ELF-1 (cell line): ENCODE measurements at places on chromosomes 4 and X.

DNA sequence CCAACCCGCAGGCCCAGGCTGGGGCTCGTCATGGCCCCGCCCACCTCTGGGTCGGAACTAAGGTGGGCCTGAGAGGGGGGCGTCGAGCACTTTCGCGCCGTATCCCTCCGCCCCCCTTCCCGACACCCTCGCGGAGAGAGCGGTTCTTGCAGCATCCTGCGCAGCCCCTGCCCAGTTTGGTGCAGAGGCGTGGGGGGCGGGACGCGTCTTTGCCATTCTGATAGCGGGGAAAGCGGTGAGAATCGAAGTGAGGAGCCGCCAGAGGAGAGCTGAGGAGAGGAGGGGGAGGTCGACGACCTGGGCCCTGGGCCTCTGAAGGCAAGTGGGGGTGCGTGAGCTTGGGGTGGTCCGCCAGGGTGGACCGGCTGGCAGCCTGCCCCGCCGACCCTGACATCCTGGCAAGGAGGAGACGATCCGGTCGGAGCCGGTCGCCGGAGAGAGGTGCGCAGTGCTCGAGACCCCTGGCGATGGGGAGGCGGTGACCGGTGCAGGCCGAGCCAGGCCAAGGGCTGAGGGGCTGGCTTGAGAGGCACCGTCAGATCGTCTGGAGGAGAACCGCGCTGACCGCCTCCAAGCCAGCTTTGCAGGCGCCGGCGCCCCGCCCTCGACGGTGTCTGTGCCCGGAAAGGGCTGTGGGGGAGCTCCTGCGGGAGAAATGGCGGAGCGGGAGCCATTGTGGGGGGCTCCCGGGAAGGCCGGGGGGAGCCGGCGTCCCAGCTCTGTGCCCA is 25.5 kb downstream of the GPRASP3 start:
- peak; percentile 65 for DNase-seq

DNA sequence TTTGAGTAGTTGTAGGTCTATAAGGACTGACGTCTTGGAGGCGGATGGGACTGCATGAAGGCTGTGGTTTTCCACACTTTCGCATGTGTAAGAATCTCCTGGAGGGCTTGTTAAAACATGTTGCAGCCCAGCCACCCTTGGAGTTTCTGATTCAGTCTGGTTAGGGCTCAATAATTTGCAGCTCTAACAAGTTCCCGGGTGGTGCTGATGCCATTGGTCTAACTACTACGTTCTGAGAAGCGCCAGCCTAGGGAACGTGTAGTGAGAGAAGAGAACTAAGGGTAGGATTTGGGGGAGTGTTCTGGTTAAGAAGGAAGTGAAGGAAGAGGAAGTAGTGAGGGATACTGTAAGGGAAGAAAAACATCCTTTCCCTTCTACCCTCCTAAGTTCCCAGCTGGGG is 138.9 kb downstream of the LARP7 start:
- no peak for DNase-seq

DNA sequence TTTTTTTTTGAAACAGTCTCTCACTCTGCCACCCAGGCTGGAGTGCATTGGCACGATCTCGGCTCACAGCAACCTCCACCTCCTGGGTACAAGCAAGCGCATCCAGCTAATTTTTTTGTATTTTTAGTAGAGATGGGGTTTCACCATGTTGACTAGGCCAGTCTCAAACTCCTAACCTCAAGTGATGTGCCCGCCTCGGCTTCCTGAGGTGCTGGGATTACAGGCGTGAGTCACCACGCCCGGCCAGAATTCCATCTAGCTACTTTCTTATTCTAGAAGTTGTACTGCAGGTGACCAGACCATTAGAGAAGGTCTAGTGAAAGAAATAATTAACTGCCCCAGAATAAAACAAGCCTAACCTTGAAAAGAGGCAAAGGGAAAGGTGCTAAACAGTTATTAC is 2.3 kb downstream of the LRBA start:
- peak; percentile 39 for DNase-seq

DNA sequence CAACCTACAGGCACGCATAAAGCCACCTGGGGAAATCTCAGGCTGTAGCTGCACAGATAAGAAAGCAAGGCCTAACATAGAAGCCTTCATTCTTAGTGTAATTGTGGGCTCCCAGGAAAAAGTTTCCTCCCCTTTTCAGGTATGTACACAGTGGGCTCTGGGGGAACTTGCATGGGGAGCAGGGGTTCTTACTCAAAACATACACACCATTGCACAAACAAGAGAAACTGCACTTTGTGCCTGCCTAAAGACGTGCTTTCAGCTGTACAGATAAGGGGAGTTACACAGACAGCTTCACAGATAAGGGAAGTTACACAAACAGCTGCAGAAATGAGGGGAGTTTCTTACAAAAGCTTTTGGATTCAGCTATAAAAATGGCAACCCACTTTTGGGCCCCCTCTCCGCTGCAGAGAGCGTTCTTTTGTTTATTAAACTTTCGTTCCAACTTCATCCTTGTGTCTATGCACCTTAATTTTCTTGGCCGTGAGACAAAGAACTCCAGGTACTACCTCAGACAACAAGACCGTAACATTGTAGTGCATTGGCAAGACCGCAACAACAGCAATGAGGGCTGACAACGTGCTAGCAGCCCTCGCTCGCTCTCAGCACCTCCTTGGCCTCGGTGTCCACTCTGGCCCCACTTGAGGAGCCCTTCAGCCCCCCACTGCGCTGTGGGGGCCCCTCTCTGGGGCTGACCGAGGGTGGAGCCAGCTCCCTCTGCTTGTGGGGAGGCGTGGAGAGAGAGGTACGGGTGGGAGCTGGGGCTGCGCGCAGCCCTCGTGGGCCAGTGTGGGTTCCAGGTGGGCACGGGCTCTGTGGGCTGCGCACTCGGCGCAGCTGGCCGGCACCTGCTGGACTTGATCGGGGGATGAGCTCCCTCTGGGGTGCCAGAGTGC is 317.5 kb downstream of the RAPGEF2 start:
- DNase-seq, result no peak

DNA sequence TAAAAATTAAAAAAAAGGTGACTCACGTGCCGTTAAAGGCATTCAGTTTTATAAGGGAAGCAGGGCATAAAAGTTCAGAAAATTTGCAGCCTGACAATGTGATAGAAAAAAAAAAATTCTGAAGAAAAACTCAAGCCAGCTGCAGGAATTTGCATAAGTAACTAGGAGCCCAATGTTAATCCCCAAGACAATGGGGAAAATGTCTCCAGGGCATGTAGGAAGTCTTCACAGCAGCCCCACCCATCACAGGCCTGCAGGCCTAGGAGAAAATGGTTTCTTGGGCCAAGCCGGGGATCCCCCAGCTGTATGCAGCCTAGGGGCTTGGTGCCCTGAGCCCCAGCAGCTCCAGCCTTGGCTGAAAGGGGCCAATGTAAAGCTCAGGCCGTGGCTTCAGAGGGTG is 31.2 kb downstream of the CHM start:
- DNase-seq, result peak; percentile 76

DNA sequence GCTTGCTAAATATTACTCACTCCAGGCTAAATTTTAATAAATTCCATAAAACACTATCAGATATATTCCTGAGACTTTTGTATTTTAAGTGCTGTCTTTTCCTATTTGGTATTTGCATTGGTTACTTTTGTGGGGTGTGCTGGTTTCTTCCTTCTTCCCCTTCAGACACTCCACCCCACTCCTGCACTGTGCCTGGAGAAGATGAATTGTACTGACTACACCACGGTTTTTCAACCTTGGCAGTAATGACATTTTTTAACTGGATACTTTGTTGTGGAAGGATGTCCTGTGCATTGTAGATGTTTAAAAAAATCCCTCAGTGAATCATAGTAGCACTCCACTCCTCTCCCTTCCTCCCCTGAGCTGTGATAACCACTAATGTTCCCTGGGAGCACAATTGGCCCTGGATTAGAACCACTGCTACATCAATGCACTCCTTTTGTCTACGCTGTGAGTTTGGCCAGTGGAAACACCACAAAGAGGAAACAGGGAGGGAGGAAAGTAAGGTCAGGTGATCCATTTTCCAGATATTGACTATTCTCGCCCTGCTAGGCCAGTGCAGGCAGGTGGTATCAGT is 36.3 kb downstream of the SNCA start:
- no peak for DNase-seq

DNA sequence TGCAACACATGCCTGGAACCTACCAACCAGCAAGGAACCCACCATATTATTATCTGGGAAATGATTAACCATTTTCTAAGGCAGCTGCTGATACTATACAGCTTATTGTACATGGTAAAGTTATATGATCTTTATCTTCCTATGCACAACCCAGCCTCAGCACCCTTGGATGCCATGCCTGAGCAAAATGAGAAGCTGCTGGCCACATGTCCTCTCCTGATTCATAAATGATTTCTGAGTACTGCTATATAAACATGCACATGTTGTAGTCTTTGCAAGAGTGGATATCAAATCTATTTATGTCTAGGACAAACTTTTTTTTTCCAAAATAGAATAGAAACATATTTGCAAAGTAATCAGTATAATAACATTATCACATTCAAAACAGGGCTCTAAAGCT is 1043.6 kb downstream of the CCSER1 start:
- DNase-seq, result no peak

GRCh38 chr4:136664988-136665387 is 867.3 kb downstream of the PCDH18 start:
- DNase-seq, result no peak

DNA sequence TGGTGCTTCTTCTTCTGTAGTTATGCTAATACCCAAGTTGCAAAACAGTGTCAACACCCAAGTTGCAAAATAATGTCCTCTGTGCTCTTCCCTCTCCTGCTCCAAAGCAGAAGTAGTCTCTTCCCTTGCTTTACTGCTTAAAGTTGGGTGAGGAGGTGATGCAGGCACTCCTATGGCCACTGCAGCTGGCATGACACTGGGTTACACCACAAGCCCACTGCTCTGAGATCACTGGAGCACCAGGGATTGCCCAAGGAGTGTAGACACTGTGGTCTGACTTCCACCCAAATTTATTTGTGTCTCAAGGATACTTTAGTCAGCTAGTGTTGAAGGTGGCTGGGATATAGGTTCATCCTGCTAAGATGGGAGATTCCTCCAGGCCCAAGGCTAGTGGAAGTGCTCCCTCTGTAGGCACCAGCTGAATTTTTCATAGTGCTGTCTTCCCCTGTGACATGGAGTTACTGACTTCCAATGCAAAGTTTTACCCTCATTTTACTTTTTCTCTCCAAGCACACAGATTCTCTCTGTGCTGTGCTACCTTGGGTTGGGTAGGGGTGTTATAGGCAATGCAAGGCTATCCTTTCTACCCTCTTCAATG is 196.2 kb upstream of the TENT5D start:
- peak; percentile 32 for DNase-seq

DNA sequence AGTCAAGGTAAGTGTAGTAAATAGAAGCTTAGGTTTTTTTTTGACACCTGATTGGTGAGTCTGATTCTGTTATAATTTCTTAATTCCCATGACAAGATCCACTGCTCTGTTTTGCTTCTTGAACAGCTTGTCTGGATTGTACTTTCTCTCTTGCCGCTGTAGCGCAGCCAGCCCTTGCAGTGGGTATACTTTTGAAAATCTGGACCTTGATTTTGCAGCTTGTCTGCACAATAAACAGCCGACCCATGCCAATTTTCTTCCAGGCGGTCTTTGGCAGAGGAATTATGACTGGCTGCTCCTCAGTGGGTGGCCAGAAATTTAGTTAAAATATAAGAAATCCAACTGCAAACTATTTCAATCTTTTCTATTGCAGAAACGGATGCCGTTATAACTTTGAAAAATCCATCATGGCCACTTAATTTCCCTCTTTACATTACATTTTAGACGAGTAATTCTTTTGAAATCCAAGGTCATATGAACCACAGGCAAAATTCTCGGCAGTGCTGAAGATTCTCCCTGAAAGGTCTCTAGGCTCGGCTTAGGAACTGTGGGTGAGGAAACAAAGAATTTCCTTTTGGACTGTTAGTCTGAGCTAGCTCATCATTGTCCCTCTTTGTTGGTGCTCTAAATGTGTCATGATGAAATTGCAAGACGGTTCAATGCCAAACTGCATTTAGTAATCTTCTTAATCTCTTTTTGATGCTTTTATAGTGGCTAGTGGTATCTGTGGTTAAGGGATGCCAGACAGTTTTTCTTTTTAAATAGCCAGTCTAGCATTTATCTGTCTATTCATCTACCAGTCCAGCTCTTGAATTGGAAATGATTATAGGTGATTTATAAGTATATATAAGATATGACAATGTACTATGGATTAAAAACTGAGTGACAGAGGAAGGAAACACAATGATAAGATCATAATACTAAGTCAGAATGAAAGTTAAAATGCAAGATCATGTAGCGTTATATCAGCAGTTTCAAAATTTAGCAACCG is 31.5 kb upstream of the PTTG2 start:
- no peak for DNase-seq

DNA sequence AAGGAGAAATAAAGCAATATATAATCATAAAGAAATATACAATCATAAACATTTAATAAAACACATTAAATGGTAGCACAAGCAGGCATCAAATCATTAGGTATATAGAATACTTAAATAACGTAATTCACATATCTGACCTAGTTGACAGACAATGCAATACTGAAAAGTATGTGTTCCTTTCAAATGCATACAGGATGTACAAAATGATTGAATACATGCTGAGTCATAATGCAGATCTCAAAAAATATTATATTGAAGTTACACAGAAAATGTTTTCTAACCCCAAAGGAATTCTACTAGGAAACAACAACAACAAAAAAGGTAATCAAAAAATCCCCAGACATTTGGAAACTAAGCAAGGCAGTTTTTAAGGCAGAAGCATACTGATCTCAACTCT is 1072.0 kb upstream of the INTU start:
- DNase-seq, result no peak

DNA sequence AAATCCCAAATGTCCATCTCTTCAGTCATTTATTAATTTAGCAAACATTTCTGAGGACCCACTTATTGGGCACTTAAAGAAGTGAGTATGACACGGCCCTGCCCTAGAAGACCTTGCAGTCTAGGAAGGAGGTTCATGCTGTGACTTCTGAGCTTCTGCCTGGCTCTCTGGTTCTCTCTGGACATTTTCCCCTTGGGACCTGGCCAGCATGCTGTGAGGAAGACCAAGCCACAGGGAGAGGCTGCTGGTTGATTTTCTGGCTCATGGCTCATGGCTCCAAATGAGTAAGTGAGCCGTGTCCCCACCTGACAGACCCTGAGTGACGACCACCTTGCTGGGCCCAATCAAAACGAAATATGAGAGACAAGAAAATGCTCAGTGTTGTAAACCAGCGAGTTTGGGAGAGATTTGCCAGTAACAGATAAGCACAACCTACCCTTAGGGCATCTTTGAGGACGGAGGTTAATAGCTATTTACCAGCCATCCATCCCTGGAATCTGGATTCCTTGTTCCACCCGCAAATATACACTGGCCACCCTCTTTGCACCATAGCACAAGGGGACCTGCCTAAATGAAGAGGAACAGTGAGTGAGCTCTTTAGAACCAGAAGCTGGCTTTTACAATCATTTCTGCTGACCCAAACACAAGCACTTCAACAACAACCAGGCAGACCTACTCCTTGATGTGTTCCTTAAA is 876 bp downstream of the MPP1 start:
- DNase-seq, result peak; percentile 53

GRCh38 chr4:6894528-6895498 is 14.8 kb upstream of the TBC1D14 start:
- DNase-seq, result no peak

- DNase-seq, result peak; percentile 67
Measured at GRCh38 chrX:11215191-11215921, 77.9 kb upstream of the AMELX start.

GRCh38 chr4:184689681-184690080 is 40.1 kb downstream of the PRIMPOL start:
- no peak for DNase-seq

- DNase-seq, result peak; percentile 8
Measured at GRCh38 chrX:41781500-41781899, 57.5 kb downstream of the GPR82 start.

GRCh38 chr4:12583275-12583674 is 900.9 kb downstream of the RAB28 start:
- no peak for DNase-seq

GRCh38 chrX:49163555-49164419 is 1.2 kb downstream of the MAGIX start:
- DNase-seq, result peak; percentile 97
